Stimulated activated CD8-positive, alpha-beta memory T cell treated with anti-CD3 and anti-CD28 coated beads, Interleukin-12 subunit alpha, Interleukin-12 subunit beta, amount 100 ng/mL, for 4 hours (primary cell): ENCODE measurements at places on chromosomes 5 and 9.

- no peak for DNase-seq
Measured at GRCh38 chr5:133353741-133354140, 258.6 kb downstream of the FSTL4 start.

DNA sequence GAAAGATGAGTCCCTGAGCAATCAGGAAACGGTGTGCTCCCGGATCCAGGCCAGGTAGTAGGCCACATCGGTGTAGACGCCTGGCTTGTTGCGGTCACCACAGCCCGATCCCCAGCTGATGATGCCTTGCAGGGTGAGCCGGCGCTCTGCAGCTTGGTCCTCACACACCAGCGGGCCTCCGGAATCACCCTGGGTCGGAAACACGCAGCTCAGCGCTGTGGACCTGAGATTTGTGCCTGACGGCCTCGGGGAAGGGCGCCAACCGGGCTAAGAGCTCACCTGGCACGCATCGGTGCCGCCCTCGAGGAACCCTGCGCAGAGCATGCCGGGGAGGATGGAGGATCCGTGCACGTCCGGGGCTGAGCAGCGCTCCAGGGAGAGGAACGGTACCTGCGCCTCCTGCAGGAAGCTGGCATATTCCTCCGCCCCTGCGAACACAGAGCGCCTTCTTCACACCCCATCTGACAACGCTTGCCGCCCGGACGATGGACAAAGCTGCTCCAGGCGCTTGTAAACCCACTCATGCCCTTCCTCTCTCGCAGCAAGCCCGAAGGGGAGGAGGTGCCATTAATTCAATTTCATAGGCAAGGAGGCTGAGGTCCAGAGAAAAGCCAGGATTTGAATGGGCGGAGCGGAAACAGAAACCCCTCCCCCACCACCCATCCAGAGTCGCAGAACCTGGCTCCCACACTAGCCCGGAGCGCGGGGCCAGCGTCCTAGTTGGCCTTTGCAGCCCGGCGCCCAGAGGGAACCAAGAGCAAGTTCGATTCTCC, 2.0 kb upstream of the PFN3 start:
- DNase-seq: peak; percentile 39

- DNase-seq: no peak
Measured at GRCh38 chr9:18012170-18012569, 433.3 kb downstream of the SH3GL2 start.

DNA sequence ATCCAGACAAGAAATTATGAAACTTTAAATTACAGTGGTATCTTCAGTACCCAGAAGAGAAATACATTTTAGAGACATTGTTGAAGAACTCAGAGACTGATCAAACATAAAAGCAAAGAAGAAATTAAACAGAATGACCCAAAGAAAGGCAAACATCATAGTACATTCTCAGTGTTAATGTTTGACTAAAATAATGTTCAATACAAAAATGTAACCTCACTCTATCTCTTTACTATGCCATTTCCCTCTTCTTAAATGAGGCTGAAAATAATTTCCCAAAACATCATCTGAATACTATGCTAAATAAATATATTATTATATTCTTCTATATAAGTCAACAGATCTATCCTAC, 22.8 kb downstream of the TMEM161B start:
- DNase-seq: no peak

- no peak for DNase-seq
Measured at GRCh38 chr5:58455066-58455465, 4.8 kb downstream of the PLK2 start.

- no peak for DNase-seq
Measured at GRCh38 chr5:163506095-163506457, 657 bp downstream of the MAT2B start.

DNA sequence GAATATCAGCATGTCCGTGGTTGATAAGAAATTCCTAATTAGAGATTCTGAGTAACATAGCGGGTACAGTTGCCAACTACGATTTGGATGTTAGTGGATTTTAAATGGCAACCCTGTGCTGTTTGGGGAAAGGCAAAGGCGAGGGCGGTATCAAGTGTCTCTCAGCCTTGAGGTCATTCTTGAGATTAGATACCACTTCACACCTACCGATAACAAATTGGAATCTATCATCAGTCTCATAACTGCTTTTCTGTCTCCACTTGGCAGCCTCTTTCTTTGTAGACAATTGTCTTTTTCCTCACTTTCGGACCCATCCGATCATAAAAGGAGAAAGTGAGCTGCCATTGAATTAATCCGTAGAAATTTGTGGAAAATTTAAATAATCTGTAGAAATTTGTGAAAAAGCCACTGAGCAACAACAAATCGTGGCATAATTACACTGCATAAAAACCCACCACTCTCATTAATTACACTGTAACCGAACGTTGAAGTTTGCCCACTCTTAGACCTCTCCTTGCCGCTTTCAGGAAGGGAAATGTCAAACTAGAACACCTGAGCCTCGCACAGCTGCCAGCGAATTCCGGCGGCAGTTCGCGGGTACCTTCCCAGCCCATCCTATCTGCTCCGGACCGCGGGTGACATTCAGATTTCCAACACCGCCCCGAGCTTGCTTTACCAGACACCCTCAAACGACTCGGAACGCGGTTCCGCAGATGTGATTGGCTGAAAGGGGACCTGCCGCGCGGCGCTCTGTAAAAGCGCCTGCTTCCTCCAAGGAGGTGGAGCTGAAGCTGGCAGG, 849 bp upstream of the RGMB start:
- DNase-seq: peak; percentile 15

- DNase-seq: no peak
Measured at GRCh38 chr9:136572828-136573625, 27.2 kb upstream of the NOTCH1 start.

GRCh38 chr5:171592076-171592475, 172.6 kb downstream of the FGF18 start:
- DNase-seq: no peak

DNA sequence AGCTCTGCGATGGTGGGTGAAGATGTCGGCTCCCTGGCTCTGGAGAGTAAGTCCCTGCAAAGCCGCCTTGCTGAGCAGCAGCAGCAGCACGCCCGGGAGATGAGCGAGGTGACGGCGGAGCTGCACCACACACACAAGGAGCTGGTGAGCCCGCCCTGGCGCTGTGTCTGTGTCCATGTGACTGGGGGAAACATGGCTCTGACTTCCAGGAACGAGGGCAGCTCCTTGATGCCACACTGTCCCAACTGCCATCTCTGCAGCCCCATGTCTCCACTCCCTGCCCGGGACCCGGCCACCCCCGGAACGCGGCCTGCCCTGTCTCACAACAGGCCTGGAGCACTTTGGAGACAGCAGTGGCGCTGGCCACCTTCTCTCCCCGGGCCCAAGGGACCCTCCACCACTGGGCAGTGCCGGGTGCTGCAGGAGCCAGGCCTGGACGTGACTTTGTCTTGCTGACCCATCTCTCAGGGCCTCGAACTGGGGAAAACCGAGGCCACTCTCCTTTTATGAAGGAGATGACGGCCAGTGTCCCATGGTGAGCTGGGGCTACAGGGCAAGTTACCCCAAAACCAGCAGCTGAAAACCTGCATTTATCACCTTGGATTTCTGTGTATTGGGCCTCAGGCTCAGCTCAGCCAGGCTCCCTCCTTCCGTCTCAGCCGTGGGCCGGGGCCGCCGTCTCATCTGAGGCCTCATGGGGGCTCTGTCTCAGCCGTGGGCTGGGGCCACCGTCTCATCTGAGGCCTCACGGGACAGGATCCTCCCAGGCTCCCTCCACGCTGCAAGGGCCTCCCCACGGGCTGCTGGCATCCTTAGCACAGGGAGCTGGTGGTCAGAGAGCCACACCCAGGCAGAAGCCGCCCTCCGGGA, 28.6 kb downstream of the CEP72 start:
- DNase-seq: no peak

- no peak for DNase-seq
Measured at GRCh38 chr5:80114860-80115259, 79.7 kb downstream of the THBS4 start.

DNA sequence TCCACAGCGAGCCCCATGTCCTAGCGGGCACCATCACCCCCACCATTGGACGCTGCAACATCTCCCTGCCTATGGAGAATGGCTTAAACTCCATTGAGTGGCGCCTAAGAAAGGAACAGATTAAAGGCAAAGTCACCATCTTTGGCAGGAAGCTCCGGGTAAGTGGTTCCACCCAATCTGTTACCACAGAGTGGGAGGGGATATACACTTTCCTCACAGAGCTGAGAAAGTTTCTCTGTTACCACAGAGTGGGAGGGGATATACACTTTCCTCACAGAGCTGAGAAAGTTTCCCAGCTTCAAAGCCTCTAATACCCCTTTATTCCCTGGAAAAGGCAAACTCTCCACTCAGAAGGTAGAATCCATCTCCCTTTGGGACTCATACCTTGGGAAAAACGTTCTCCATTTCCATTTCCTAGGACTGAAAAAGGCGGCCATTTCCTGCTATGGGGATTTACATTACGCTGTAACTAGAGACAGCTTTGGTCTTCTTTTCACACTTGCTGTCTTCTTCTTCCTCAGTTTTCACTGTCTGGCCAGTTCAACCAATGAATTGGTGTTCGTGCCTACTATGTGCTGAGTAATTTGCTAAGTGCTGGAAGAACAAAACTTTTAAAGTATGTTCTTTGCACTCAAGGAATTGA, 63.4 kb upstream of the WWC1 start:
- DNase-seq: peak; percentile 8

- peak; percentile 61 for DNase-seq
Measured at GRCh38 chr9:34380511-34381315, 4.0 kb upstream of the MYORG start.

GRCh38 chr9:2628919-2629318, 7.3 kb downstream of the VLDLR start:
- DNase-seq: no peak

DNA sequence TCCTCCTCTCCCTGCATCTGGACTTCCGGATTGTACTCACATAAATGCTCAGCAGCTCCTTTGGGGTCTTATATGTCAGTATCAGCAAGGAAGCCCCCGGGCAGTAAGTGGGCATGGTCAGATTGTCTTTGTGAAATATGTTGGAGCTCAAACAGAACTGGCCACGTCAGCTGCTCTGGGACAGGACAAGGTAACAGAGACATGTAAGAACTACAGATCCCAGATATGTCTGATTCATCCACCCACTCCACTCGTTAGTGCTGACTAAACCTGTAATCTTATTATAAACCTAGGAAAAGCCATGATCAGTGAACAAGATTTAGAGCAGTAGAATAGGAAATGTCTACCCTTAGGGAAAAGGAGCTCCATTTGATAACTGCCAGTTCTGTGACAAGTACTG, 561.8 kb downstream of the CETN3 start:
- DNase-seq: no peak

DNA sequence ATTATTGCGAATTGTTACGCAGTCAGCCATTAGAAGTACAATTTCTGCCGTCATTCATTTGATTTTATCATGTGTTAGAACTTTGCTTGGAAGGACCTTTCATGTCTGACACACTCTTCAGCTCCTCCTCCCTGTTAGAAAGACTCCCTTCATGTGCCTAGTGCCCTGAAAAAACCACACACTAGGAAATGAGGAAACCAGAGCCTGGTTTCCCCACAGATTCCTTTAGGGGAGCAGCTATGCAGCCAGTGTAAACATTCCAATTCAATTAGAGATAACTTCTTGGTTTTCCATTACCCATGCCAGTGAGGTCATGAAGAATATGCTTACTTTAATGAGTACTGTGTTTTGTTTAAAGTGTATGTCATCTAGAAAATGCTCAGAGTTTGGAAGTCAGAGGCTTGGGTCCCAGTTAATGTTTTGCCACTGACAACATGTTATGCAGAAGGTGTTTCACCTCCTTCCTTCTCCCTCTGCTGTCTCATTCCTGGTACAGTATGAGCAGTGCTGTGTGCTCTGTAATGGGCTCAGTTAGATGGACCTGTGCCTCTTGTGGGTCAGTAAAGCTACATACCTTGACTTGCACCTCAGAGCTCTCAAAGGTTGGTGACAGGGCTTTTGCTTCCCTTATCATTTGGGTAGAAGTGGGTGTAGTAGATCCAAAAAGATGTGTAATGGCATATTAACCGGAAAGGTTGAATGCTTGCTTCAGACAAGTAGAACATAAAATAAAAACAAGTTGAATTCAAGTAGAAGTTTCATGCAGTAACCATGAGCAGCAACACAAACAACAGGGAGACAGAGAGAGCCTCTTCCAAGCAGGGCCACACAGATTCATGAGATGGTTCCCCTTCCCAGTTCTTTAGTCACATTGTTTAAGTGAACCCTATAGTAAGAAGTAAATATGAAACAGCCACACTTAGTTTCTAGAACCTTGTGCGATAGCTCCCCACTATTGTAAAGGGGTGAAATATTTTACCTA, 52.6 kb upstream of the TNFAIP8 start:
- no peak for DNase-seq

GRCh38 chr5:118548761-118549720, 439.3 kb downstream of the DTWD2 start:
- no peak for DNase-seq

- peak; percentile 57 for DNase-seq
Measured at GRCh38 chr9:95462249-95463147, 54.3 kb downstream of the PTCH1 start.

GRCh38 chr5:27130587-27130986, 92.2 kb upstream of the CDH9 start:
- no peak for DNase-seq

GRCh38 chr5:106418196-106418595, 1252.5 kb downstream of the EFNA5 start:
- no peak for DNase-seq

DNA sequence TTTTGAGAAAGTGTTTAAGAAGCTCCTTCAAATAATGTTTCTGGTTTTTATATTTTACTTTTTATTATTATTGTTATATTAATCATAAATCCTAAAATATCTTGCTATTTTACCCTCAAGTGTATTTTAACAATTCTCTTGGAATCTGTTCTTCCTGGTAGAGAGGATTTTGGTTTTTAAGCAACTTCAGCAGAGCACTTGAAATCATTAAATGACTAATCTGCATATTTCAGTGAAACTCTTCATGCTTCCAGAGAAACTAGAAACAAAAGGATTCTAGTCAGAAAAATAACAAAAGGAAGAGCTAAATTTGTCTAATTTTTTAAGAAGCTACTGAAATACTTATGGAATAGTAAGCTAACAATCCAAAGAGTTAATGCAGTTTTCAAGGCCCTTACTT, 1057.3 kb downstream of the TLE1 start:
- no peak for DNase-seq

DNA sequence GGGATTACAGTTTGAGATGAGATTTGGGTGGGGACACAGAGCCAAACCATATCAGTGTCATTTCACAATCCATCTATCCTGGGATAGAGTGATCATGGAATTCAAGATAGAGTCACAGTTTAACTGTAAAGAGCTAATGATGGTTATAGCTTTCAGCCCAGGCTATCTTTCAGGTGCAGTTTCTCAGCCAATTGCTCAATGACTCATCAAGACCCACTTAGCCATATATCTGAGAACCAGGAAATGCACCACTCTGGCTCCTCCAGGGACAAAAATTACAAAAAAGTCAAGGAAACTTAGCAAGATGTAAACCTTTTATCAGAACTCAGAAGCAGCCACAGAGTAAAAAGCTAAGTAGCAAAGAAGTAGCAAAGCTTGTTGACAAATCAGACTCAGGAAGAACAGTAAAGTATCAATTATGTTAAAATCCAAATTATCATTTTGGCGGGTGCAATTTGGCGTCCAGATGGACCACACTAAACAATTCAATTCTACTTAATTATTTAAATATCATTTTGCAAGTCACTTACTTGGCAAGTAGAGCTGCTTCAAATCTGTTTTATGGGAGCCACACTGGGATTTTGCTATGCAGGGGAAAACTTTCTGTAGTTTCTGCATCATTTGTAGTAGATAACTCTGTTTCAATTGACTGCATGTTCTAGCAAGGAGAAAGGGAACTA, 169.4 kb downstream of the TLE1 start:
- no peak for DNase-seq

GRCh38 chr5:131379723-131380122, 115.9 kb downstream of the CDC42SE2 start:
- peak; percentile 53 for DNase-seq
